ENCODE measurements at places on chromosomes 2 and 18. TPM values are rescaled to one million over a fixed set of nuclear protein-coding genes. Genes with fewer than 3 reads are reported as not detected.
A peak's percentile ranks its signal among the peaks of the same experiment; 100 is the strongest.

DNA sequence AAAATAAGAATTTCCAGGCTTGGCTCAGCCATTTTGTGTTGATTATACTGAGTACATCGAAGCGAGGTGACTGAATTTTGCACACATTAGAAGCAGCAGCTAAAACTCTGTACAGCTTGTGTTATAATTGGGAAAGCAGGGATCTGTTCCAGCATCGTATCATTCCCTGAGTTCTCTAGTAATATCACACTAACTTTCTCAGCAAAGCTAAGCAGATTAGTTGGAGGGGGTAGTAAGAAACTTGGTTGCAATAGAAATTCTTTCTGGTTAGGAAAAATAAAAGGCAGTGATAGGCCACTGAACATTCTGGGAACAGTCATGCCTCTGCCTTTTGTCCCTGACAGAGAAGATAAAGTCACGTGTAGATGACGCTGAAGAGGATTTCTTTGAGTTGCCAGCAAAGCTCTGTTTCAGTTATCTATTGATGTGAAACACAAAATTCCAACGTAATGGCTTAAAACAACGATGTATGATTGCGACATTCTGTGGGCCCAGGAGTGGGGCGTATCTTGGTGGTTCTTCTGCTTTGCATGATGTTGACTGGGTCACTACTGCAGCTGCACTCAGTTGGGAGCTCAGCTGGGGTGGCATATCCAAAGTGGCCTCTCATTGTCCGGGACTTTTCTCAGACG is 202.1 kb upstream of the MEX3C start:
- DNase-seq, result no peak

Gene CFC1
- total RNA-seq, result not detected

DNA sequence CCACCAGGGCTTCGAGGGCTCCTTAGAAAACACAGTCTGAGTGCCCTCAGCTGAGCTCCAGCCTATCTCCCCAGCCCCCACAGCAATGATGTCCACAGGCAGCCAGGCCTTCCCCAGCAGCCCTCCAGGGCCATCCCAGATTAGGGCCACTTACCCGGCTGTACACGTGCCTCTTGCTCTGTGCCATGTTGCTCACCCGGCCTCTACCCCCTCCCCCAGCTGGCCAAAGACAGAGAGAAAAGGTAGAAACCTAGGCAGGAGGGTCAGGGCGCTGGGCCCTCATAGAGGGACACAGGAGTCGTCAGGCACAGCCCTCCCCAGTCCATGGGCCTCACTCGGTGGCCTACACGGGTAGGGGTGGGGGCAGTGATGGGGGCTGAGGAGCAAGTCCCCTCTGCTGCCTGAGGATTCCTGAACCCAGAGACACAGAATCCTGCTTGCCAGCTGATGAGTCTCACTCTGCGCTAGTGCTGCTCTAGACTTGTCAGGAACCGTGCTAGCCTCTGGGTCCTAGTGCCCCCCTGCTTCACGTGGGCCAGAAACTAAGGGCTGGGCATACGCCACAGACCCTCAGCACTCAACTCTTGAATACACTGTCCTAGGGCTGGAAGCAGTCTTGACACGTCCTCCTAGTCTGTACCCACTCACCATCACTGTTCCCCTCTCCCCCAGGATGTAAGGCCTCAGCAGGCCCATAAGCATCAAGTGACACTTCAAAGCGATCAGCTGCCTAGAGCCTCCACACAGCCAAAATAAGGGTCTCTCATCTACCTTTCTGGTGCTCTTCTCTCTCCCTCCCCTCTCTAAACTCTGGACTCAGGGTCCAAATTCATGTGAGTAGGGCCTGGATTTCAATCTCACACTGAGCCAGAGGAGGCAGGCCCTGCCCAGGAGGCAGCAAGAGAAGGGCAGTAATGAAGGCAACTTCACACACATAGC is at the start of gene DCTN1:
Gene DCTN1 (minus strand): TSS at position 461 of the 939 bp plus-strand sequence. CDS start 274 bp downstream, at position 187.
- DNase-seq, result peak; percentile 43

DNA sequence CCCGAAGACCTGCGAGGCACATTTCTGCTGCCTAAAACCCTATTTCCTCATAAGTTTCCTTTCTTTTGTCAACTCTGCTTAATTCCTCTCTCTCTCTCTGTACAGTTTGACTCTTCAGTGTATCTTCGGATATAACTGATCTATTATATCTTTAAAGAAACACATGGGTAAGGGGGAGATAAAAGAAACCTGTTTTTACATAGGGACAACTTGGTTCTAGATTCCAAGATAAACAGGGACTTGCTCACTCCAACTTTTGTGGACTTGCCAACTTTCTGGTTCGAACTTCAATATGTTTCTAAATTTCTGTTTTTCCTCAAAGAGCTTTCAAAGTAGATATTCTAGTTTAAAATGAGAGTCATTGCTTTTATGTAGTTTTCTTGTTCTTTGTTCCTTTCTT is 182.7 kb upstream of the EPC2 start:
- no peak for DNase-seq

DNA sequence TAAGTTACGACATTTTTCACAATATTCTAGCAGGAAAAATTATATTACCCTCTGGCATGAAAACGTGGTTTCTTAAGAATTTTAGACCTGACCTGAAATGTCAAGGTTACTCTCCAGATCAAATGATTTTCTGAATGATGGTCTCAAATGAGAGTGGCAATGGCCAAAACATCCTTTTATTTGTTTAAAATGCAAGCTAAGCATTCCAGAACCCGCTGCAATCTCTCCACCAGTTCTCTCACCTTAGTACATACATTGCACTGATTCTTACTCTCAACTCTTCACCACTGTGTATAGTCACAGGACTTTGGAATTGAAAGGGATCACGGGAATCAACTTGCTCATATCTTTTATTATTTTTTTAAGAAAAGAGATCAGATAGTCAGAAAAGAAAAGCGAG is 391.6 kb upstream of the LRATD1 start:
- no peak for DNase-seq

Gene PDCL3
- 15.8 TPM for total RNA-seq

GRCh38 chr2:66270247-66270646 is 164.7 kb upstream of the MEIS1 start:
- DNase-seq, result no peak

- DNase-seq, result peak; percentile 9
Measured at GRCh38 chr2:185208261-185208660, 530.3 kb upstream of the FSIP2 start.

Gene CASP8
- 55.7 TPM for total RNA-seq

Gene RHBDD1
- total RNA-seq, result 17.7 TPM

DNA sequence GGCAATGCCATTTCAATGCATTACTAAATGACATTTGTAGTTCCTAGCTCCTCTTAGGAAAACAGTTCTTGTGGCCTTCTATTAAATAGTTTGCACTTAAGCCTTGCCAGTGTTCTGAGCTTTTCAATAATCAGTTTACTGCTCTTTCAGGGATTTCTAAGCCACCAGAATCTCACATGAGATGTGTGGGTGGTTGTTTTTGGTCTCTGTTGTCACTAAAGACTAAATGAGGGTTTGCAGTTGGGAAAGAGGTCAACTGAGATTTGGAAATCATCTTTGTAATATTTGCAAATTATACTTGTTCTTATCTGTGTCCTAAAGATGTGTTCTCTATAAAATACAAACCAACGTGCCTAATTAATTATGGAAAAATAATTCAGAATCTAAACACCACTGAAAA is 45.3 kb downstream of the HADHB start:
- no peak for DNase-seq

Gene CHRND
- total RNA-seq, result not detected

Gene MTLN
- total RNA-seq, result 94.9 TPM

GRCh38 chr2:82697231-82697630 is 1761.8 kb downstream of the SUCLG1 start:
- no peak for DNase-seq

DNA sequence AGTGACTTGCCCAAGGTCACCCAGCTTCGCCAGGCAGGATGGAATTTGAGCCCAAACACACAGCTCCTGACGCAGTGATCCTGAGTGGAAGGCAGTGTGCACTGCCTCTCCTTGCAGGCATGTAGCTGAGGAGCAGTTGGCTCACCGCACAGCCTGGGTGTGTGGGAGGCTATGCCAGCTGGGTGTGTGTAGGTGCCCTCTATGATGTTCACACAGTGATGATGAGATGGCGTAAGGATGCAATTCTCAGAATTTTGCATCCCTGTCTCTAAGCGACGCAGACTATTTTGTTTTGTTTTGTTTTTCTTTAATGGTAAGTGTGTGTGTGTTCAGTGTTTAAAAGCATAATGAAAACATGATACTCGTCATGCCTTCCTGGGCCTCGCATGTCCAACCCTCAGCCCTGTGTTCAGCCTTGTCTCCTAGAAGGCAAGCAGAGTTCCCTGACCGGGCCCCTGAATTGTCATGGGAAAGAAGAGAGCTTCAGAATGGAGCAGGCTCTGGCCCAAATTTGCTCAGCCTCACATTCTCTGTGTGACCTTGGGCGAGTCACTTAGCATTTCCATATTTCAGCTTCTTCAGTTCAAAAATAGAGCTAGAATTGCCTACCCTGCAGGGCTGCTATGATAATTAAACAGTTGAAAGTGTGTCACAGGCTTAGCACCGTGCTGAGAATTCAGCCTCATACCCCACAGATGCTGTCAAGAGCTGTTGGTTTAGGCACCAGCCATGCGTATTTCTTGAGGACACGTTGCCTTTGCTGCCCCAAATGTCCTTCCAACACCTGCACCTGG is 603.6 kb upstream of the RAB6C start:
- DNase-seq, result no peak

DNA sequence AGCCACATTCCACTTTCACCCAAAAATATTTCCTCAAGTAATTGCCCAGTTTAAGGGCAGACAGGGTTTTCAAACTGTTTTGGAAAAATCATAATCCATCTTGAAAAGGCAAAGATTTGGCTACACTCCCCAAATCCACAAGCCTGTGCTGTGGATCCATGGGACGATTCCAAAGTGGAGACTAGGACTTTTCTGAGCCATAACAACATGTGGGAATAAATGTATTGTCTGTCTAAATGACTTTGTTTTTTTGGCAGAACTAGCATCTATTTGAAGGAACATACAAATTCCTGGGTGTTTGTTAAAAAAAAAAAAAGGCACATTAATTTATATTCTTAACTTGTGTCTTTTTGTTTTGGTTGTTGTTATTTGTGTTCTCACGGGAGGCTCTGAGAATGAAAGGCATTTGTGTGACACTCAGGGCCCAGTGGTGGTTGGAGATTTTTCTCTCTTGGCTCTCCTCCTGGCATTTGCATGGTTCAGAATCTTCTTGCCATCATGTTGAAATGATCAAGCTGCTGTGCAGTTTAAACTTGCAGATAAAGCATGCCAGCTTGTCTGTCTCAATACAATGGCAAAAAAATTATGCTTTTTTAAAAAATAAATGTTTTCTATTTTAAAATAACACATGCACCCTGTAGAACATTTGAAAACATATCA is 277.4 kb downstream of the EN1 start:
- DNase-seq, result no peak

GRCh38 chr2:216363221-216363620 is 9.1 kb downstream of the MARCHF4 start:
- no peak for DNase-seq

DNA sequence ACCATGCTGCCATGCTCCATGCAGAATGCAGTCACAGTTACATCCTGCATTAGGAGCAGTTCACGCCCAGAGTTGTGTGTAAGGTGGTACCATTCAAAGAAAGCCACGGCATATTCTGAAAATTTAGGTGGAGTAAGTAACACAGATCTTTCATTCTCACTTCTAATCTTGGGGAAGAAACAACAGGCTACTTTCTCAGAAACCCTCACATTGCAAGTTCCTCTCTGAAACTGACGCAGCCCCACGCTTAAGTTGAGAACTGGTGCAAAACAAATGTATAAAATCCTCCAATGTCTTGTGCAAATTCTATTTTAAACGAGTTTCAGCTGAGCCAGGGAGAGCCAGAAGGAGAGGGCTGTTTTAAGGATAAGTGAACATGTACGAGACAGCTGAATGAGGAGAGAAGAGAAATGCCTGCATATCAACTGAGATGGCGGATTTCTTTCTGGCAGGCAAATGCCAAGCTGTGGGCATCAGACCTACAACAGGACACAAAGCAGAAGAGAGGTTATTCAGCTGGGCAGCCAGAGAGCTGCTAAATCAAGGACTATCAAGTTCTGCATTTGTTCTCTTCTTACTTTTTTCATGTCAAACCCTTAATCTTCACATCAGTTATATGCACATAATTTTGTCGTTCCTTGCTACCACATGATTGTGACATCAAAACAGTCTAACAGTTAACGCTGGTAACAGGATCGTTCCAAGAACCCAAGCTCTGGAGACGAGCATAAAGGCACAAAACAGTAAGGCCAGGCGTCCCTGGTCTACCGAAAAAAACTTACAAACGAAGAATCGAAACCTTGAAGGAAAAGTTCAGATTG is 6.4 kb downstream of the ARL4C start:
- no peak for DNase-seq

Gene ABCB6
- 3.4 TPM for total RNA-seq

Gene NYAP2
- total RNA-seq, result not detected

- DNase-seq, result no peak
Measured at GRCh38 chr2:24576146-24576545, 85.1 kb downstream of the NCOA1 start.

GRCh38 chr18:55775972-55776371 is 188.0 kb upstream of the TCF4 start:
- no peak for DNase-seq
